ENCODE measurements at places on chromosomes 6 and 20.

DNA sequence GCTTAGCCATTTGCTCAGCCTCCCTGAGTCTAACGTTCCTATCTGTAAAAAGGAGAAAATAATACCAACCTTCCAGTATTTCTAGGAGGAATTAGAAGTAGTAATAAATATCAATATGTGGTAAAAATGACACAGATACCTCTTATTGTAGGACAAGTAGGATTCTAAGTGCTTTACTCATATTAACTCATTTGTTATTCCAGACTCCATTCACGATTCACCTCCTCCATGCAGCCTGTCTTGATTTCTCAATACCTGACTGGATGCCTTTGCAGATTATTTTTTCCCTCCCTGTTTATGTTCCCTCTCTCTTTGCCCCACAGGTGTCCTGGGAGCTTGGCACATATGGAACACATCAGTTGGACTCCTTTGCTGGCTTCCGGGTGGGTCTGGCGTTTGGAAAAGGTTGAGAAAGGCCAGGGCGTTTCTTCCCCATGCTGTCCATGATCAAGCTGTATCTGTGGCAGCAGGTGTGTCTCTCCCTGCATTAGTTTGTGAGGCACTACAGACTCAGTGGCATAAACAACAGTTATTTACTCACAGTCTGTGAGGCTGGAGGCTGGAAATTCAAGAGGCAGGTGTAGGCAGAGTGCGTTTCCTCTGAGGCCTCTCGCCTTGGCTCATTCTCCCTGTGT, 10.7 kb upstream of the DUSP22 start:
- no peak overlapping the region for H3K4me3 ChIP-seq
- H3K27me3 ChIP-seq, result peaks cover 14% of the 10 kb centered on the region
- H3K4me1 ChIP-seq, result peaks cover 15% of the 10 kb centered on the region
- DNase-seq, result no peak
- H3K36me3 ChIP-seq, result peaks cover 1% of the 10 kb centered on the region
- no peak overlapping the region for H3K27ac ChIP-seq

GRCh38 chr6:146103416-146104072, 74.7 kb downstream of the GRM1 start:
- no peaks in the 10 kb centered on the region for H3K27me3 ChIP-seq
- H3K4me3 ChIP-seq, result no peak overlapping the region
- no peaks in the 10 kb centered on the region for H3K36me3 ChIP-seq
- H3K27ac ChIP-seq, result no peak overlapping the region

DNA sequence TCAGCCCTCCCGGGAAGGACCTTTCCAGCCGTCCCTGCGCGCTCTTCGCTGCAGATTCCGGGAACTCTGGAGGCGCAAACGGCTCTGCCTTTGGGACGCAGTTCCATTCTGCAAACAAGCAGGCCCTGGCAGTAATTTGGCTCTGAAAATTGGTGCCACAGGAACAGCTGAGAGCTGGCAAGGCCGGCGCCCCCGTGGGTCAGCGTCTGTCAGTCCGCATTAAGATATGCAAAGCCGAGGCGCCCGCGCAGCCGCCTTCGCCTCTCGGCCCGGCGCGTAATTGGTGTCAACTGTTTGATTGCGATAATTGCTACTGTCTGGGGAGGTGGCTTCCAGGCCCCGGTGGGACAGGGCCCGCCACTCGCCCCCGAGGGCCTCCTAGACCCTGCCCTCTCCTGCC, 73.6 kb downstream of the NCR2 start:
- H3K27ac ChIP-seq, result no peak overlapping the region
- peaks cover 24% of the 10 kb centered on the region for H3K27me3 ChIP-seq
- no peaks in the 10 kb centered on the region for H3K4me1 ChIP-seq
- no peak for DNase-seq
- no peak overlapping the region for H3K4me3 ChIP-seq

DNA sequence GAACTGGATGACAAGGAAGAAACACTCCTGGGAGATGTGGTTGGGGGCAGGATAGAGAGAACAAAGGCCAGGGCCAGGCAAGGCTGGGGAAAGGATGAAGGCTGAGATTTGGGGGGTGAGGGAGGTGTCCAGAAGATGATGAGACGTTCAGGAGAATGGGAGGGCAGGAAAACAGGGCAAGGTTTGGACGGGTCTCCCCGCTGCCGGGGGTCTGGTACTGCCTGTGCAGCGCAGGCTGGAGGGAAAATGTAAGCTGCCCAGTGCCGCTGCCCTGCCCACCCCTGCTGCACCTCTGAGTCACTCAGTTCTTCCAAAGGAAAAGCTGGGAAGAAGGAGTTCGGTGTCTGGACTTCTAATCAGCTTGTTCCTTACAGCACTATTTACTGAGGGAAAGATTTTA, 130.9 kb downstream of the DTNBP1 start:
- no peak for DNase-seq
- H3K27me3 ChIP-seq, result no peaks in the 10 kb centered on the region
- H3K4me3 ChIP-seq, result no peak overlapping the region
- no peak overlapping the region for H3K27ac ChIP-seq

DNA sequence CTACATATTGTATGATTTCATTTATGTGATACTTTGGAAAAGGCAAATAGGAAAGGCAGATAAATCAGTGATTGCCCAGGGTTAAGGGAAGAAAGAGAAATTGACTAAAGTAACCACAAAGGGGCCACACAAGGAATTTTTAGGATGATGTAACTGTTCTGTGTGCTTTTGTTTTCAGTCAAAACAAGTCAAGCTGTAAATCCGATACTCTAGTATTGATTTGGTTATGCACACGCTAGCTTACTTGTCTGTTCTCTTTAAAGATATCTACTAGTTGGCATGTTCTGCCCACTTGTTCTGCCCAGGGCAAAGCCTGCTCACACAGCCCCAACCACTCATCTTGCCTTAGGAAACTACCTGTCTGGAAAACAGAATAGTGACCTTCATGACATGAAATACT, 6.4 kb downstream of the FBXL4 start:
- DNase-seq, result no peak
- H3K4me1 ChIP-seq, result peaks cover 37% of the 10 kb centered on the region
- no peak overlapping the region for H3K4me3 ChIP-seq
- peaks cover 52% of the 10 kb centered on the region for H3K36me3 ChIP-seq
- no peak overlapping the region for H3K27ac ChIP-seq

- H3K36me3 ChIP-seq, result no peaks in the 10 kb centered on the region
- H3K27me3 ChIP-seq, result peaks cover 11% of the 10 kb centered on the region
- no peak overlapping the region for H3K27ac ChIP-seq
- H3K4me1 ChIP-seq, result no peaks in the 10 kb centered on the region
- H3K4me3 ChIP-seq, result no peak overlapping the region
These were observed 276.5 kb upstream of the CITED2 start for GRCh38 chr6:139650941-139651340.

DNA sequence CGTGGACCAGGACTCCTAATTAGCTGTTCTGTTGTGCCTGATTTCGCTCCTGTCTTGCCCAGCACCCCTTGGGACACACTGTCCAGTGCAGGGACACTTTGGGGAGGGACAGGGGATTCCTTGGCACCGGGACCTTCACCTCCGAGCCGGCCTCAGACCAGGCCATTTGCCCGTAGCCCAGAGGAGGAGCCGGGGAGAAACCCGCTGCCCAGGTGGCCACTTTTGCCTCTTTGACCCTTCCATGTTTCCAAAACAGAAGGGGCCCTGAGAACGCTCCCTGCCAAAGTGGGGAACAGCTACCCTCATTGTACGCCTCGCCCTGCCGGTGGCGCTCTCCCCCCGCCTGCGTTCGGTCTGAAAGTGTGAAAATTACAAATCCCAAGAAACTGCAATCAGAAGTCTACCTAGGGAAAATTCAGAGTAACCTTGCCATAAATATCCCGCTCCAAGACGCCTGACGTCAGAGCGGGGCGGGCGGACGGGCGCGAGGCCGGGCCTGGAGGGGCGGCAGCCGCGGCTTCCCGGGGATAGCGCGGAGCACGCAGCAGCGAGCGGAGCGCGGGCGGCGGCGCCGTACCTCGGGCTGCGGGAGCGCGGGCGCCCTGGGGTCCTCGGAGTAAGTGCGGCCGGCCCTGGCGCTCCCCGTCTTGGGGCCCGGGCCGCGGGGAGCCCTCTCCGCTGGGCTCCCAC, at the start of gene DAAM2:
TSS of gene DAAM2 (plus strand) at position 527 of the 690 bp plus-strand sequence. CDS start 63,927 bp downstream, outside the sequence.
- H3K4me3 ChIP-seq, result no peak within 1 kb of the TSS
- H3K36me3 ChIP-seq, result no peaks in the 10 kb centered on the region
- DNase-seq, result no peak
- peaks cover 1% of the 10 kb centered on the region for H3K4me1 ChIP-seq

GRCh38 chr6:16625291-16626265, 135.7 kb downstream of the ATXN1 start:
- H3K27me3 ChIP-seq, result no peaks in the 10 kb centered on the region
- no peak overlapping the region for H3K4me3 ChIP-seq
- peaks cover 34% of the 10 kb centered on the region for H3K4me1 ChIP-seq

DNA sequence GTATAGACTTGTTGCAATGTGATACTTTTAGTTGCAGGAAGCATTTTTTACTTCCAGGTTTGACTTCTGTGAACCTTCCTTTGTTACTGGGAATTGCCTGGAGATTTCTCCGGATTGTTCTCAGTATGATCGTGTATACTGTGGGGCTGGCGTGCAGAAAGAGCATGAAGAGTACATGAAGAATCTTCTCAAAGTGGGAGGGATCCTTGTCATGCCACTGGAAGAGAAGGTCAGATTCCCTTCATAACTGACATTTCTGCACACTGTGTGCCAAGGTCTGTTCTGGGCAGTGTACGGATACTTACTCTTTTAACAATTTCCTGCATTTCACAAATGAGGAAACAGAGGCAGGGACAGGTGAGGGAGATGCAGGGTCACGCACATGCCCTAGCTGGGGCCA, 9.7 kb downstream of the PCMTD2 start:
- H3K4me3 ChIP-seq, result no peak overlapping the region
- no peaks in the 10 kb centered on the region for H3K27me3 ChIP-seq
- no peak for DNase-seq

- no peak overlapping the region for H3K4me3 ChIP-seq
- H3K27ac ChIP-seq, result no peak overlapping the region
- H3K4me1 ChIP-seq, result no peaks in the 10 kb centered on the region
- no peaks in the 10 kb centered on the region for H3K36me3 ChIP-seq
- H3K27me3 ChIP-seq, result no peaks in the 10 kb centered on the region
- no peak for DNase-seq
These were observed 191.4 kb downstream of the ADGRB3 start for GRCh38 chr6:68826501-68826900.
